Frontal cortex (tissue), 4 donors: ENCODE measurements at places on chromosomes 4 and X.

DNA sequence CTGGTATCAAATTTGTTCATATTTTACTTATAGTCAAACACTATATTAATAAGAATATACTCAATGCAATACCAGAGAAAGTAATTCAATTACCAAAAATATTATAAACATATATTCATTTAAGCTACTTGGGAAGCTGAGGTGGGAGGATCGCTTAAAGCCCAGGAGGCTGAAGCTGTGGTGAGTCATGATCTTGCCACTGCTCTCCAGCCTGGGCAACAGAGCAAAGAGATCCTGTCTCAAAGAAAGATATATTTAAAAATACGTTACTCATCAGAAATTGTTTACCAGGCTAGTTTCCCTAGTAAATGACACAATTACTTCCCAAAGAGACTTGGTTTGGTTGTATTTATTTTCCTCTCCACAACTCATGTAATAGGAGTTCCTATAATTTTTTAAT is 433.6 kb downstream of the GASK1B start:
- DNase-seq, result no peak

- DNase-seq, result no peak
Observed at GRCh38 chr4:32440391-32440790, 1720.2 kb downstream of the PCDH7 start.

GRCh38 chr4:2260344-2261109 is 1.4 kb downstream of the MXD4 start:
- no peak for DNase-seq

DNA sequence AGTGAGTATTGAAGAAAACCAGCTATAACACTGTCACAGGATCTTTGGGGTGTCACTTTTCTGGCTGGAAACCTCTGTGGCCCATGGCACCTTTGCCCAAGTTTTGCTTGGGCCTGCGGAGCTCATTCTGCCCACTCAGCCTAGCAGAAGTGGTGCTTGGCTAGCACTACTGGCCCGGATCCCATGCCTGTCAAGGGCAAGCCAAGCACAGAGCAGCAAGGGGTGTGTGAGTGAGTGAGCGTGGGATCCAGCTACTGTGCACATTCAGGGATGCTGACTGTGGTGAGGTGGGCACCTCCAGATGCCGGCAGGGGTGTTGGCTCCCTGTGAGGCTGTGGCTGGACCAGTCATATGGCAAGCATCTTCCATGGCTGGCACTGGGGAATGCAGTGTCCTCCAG is 55.4 kb upstream of the RASGEF1B start:
- no peak for DNase-seq

GRCh38 chrX:153969904-153970356 is 1.7 kb downstream of the HCFC1 start:
- DNase-seq, result no peak

GRCh38 chr4:7384929-7385890 is 49.5 kb downstream of the PSAPL1 start:
- DNase-seq, result peak; percentile 8

DNA sequence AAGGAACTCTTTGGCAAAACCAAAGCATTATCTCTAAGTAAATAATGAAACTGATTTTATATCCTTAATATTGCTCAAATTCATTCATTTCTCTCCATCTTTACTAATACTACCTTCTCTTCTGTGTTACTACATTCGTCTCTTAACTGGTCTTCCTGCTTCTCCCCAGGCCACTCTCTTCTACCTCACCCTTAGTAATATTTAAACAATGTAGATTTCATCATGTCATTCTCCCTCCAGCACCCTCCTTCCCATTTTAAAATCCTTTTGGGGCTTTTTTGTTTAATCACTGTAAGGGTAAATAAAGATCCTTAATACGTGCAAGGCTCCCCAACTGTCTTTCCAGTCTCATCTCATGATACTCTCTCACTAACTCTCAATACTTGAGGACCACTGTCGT is 19.4 kb downstream of the FHIP1A start:
- DNase-seq, result no peak

- no peak for DNase-seq
Observed at GRCh38 chr4:896216-896615, 35.9 kb downstream of the GAK start.
